ENCODE measurements at places on chromosomes 5 and 9. TPM values are rescaled to one million over a fixed set of nuclear protein-coding genes. Genes with fewer than 3 reads are reported as not detected.

EIF4E1B gene
- not detected for total RNA-seq

FRMD3 gene
- total RNA-seq = 2.0 TPM

PCDHB2 gene
- 0.82 TPM for total RNA-seq

MUSK gene
- total RNA-seq = not detected

ORM2 gene
- not detected for total RNA-seq

Data from fibroblast of the aortic adventitia (primary cell).